Gastrocnemius medialis (tissue), 4 donors: ENCODE measurements at places on chromosomes 16 and 17. TPM values are rescaled to one million over a fixed set of nuclear protein-coding genes. Genes with fewer than 3 reads are reported as not detected.

DNA sequence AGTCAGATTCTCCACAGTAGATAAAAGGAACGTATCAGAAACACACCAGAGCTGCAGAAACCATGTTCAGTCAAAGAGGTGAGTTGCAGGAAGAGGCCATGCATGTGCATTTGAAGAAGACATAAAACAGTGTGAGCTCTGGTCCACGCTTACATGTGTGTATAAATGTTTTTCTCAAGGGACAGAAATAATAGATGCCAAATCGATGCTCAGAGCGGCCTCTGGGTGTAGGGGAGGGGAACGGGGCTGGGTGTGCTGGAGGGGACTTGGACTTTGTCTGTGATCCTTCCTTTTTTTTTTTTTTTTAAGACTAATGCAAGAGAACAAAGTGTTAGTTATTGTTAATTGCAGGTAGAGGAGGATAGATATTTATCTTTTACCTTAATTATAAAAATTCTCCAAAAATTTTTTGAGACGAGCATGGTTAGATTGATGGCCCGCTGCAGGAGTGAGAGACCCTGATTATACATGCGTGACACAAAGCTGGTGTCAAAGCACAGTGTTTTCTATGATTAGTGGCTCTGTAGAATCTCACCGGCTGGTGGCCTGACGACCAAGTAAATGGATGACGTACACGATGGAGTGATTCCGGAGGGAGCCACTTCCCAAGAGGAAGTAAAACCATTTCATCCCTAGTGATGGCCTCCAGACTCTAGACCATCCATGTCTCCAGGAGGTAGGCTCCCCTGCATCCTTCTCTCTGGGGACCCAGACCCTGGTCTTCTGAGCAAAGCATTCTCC, 240.2 kb downstream of the ENGASE start:
- no peaks in the 10 kb centered on the region for H3K4me1 ChIP-seq
- no peaks in the 10 kb centered on the region for H3K36me3 ChIP-seq
- peaks cover 46% of the 10 kb centered on the region for H3K27me3 ChIP-seq
- no peak overlapping the region for H3K4me3 ChIP-seq
- H3K27ac ChIP-seq = no peak overlapping the region
- no peak for DNase-seq

GRCh38 chr16:65463652-65464260, 341.9 kb upstream of the CDH11 start:
- H3K4me3 ChIP-seq = no peak overlapping the region
- H3K4me1 ChIP-seq = no peaks in the 10 kb centered on the region
- no peak overlapping the region for H3K27ac ChIP-seq
- DNase-seq = no peak

DNA sequence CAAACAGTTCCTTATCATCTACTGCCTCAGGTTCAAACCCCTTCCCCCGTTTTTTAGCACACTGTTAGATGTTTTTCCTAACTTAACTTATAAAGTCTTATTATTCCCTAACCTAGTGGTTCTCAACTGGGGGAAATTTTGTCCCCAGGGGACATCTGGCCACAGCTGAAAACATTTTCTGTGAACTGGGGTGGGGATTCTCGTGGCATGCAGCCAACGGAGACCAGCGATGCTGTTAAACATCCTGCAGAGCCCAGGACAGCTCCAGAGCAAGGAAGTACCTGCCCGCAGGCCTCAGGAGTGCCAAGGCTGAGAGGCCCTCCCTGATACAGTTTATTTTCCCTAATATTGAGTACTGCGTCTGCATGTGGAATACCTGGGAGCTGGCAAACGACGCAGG, 24.3 kb downstream of the ZCCHC14 start:
- DNase-seq = no peak
- H3K27me3 ChIP-seq = no peaks in the 10 kb centered on the region
- no peak overlapping the region for H3K4me3 ChIP-seq

DNA sequence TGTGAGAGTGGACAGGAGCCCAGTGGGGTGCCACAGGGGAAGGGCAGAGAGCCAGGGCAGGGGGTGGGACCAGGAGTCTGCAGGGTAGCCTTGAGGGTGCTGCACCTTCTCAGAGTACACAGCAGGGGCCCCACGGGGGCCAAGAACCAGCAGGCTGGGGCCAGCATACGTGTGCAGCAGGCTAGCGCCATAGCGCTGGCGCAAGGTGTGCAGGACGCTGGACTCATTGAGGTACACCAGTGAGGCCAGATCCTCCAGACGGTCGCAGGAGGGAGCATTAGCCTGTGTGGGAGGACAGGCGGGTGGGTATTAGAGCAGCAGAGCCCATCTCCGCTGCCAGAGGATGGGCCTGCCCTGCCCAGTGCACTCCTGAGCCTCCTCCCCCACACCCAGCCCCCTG, 58.8 kb downstream of the MYO18A start:
- H3K4me1 ChIP-seq = peaks cover 22% of the 10 kb centered on the region
- H3K27ac ChIP-seq = no peak overlapping the region
- H3K4me3 ChIP-seq = no peak overlapping the region
- no peaks in the 10 kb centered on the region for H3K27me3 ChIP-seq

DNA sequence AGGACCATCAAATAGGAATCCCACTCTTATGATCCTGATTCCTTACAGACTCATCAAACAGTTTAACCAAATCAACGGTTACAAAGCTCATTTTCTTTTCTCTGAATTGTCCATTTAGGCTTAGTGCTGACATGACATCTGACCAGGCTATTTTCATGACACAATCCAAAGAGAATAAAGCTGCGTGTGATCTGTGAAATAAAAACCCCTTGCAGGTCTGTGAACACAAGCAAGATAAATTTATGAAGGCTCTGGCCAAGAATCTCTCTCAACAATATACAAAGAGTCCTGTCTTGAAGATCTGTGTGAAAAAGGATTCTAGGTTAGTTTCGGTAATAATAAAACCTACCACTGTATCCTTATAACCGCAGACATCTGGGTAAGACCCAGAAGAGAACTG, 22.0 kb downstream of the COG1 start:
- H3K27ac ChIP-seq = no peak overlapping the region
- no peak for DNase-seq
- H3K4me3 ChIP-seq = no peak overlapping the region
- H3K4me1 ChIP-seq = no peaks in the 10 kb centered on the region

DNA sequence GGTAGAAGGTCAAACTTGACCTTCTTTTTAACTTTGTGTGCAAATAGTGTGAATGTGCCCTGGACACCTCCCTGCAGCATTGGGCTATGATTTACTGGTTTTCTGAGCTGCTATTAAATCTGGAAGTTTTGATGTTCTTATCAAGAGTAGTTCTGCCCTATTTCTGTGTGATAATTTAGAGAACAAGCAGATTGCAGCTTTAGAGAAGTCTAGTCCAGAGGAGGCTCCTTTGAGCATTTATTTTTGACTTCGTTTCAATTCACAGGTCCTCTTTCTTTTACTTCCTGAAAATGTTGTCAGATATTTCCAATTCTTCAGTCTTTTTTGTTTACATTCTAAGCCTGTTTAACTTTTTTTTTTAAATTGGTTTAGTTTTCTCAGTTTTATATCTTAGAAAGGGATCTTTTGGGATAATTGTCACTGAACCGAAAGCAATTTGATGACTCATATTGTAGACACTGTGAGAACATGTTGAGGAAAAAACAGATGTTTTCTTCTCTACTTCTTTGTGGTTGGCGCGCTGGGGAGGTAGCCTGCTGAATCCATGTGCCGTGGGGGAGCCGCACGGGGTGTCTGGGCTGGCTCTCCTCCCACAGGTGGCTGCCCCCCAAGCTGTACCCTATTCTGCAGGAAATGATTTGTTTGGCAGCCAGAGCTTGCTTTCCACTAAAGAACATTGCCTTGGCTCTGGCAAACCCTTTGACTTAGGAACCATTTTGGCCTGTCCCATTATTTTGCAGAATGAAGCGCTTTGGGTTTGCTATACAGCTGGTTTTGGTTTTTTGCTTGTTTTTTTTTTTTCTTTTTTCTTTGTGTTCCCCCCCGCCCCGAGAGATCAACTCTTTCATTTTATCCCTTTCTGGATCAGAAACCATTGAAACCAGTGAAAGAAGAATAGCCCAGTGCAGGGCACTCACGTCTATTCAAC, 53.4 kb downstream of the MFSD11 start:
- no peak overlapping the region for H3K27ac ChIP-seq
- no peaks in the 10 kb centered on the region for H3K4me1 ChIP-seq
- no peak for DNase-seq
- no peaks in the 10 kb centered on the region for H3K36me3 ChIP-seq
- no peak overlapping the region for H3K4me3 ChIP-seq

- H3K36me3 ChIP-seq = no peaks in the 10 kb centered on the region
- H3K27me3 ChIP-seq = peaks cover 20% of the 10 kb centered on the region
- DNase-seq = no peak
- H3K4me1 ChIP-seq = no peaks in the 10 kb centered on the region
Observed at GRCh38 chr16:86042393-86042792, 143.4 kb downstream of the IRF8 start.

DNA sequence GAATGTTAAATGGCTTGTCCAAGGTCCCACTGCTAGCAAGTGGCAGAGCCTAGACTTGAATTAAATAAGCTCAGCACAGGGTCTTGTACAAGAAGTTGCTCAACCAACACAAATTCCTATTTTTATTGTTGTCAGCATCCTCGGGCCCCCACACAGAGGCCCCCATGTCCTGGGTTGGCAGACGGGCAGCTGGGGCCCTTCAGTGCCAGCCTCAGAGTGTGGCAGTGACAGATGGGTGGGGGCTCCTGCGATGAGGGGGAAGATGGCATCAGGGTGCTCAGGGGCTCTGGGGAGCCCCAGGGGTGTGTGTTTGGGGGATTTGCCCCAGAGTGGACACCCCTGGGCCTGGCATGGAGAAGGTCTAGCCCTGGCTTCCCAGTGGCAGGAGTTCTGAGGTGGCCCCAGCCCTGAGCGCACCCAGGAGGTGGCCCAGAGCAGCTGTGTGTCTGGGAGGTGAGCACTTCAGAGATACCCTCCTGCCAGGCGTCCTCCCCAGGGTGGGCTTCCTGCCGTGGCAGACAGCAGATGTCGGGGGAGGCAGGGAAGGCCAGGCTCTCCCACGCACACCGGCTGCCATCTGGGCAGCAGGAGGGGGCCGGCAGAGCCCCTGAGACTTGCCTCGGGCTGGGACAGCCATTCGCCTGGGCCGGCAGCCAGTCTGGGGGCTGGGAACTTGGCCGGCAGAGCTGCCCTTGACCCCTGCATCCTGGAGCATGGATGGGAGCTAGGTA, 150.8 kb downstream of the C16orf78 start:
- H3K27me3 ChIP-seq = no peaks in the 10 kb centered on the region
- DNase-seq = no peak
- H3K27ac ChIP-seq = no peak overlapping the region
- no peaks in the 10 kb centered on the region for H3K4me1 ChIP-seq

GRCh38 chr16:79600638-79601091, at the start of gene MAF:
MAF (minus strand) TSS chr16:79600737; CDS start chr16:79599902, 835 bp downstream.
- peaks cover 16% of the 10 kb centered on the region for H3K4me1 ChIP-seq
- no peaks in the 10 kb centered on the region for H3K27me3 ChIP-seq
- no peaks in the 10 kb centered on the region for H3K36me3 ChIP-seq
- DNase-seq = peak; percentile 95
- H3K4me3 ChIP-seq = peak within 1 kb of the TSS; percentile 74
- peak within 1 kb of the TSS; percentile 98 for H3K27ac ChIP-seq

The ITGAD gene
- total RNA-seq = not detected

The UNC13D gene
- total RNA-seq = 1.3 TPM

The RDM1 gene
- not detected for total RNA-seq

The OR1A1 gene
- total RNA-seq = not detected

The GRAPL gene
- 1.2 TPM for total RNA-seq
